CD4-positive, alpha-beta T cell treated with Interleukin-17A for 4 hours (primary cell): ENCODE measurements at places on chromosomes 11 and 22.

GRCh38 chr22:35442471-35442870 lies 42.5 kb downstream of the MCM5 start:
- no peak for DNase-seq

DNA sequence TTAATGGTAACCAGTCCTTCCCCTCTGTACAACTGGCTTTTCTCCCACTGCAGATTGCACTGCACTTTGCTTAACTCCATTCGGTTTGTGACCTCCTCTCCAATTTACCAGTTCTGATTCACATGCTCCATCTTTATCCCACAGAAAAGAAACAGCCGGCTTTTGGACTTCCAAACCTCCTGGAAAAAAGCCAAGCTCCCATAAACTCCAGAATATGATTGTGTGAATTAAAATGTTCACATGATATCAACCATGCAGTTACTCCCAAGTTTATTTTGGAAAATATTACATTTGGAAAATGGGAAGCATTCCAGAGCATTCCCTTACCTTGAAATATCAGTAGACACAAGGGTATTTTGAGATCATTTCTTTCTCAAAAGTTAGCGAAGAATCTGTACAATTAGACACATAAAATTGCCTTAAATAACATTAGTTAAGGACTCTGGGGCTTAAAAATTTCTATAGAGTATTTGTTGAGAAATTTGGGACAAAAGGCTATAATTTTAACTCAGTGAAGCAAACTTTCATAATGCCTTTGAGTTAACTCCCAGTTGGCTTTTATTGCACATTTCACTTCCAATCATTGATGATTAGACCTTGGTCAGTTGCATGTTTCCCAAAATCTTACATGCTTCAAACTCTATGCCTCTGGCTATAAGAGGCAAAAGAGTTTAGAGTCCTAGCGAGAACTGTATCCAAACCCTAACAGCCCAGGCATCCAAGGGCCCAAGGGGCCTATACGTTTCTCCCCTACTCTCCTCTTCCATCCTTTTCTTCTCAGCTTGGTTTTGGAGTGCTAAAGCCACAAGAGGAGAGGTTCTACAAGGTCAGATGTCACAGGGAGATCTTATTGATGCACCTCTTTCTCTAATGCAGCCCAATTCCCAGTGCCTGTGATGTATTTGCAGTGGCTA lies 23.6 kb upstream of the TMEM135 start:
- DNase-seq = no peak

DNA sequence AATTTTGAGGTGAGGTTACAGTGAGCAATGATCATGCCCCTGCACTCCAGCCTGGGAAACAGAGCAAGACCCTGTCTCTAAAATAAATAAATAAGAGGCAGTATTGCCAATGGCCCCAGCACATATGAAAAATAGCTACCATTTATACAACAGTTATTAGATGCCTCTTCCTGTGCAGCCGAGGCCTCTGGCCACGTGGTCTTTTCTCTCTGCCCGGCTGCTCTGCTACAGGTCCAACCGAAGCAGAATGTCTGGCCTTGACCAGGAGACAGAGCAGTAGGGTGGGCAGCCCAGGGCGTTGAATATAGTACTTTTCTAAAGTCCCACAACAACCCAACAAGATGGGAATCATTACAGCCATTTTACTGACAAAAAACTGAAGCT lies 12.4 kb upstream of the OAF start:
- no peak for DNase-seq

GRCh38 chr11:45155627-45156180 lies 9.3 kb downstream of the PRDM11 start:
- DNase-seq = no peak

DNA sequence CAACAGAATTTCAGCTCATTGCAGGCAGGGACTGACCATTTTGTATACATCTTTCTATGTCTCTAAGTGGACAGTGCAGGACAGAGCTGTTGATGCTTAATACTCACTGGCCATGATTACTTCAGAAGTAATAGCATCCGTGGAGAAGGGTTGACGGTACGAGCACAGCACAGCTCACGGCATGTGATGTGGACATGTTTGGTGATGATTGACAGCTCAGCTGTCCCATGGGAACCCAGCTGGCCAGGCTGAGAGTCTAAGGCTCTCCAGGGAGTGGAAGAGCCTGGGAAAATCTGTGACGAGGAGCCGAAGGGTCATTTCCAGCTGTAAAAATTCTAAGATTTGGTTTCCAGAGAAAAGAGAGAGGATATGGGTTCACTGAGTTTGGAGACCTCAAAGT lies 198.2 kb downstream of the SNX19 start:
- no peak for DNase-seq

GRCh38 chr22:32334660-32335365 lies 22.9 kb upstream of the RFPL3 start:
- no peak for DNase-seq

DNA sequence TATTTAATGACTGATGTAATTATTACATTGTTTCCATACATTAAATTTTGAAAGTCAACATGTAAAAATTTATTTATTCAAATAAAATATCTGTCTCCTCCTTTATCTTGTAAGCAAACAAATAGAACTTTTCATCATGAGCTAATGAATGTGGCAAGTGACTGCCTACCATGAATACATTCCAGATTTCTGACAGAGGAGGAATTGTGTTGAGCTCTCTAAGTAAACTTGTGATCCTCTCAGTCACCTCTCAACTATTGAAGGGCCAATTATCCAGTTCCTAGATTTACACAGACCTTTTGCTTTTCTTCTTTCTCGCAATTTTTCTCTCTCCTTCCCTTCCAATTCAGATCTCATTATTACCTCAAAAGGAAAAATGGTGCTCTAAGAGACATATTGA lies 21.5 kb downstream of the PRRG4 start:
- DNase-seq = no peak

GRCh38 chr11:97158243-97158642 lies 768.4 kb downstream of the JRKL start:
- DNase-seq = no peak
